SHP77 (cell line): ENCODE measurements at places on chromosomes 3 and 15.

- peak; percentile 45 for DNase-seq
Measured at GRCh38 chr3:159766563-159767185, 222.0 kb upstream of the IL12A start.

DNA sequence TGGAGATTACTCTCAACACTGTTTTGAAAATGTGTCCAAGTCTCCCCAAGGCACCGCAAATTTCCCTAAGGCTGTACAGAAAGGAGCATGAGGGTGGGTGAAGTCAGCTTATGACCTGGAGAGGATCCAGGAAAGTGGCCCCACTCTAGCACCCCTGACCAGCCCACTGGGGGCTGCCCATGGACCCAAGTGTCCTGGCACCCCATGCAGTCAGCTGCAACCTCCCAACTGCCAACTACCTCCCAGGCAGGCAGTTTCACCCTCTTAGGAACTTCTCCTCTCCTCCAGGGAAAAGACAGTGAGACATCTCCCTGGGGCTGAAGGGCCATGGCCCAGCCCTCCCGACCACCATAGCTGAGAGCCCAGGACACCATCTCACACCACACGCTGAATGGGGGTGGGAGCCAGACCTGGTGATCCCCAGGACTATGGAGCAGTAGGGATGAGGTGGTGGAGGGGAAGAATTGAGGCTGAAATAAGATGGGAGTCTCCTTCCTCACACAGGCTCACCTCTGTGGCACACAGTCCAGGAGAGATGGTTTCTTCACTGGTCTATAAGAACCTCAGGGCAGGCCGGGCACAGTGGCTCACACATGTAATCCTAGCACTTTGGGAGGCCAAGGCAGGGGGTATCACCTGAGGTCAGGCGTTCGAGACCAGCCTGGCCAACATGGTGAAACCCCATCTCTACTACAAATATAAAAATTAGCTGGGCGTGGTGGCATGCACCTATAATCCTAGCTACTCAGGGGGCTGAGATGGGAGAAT lies 104.4 kb downstream of the DAPK2 start:
- DNase-seq, result no peak

- no peak for DNase-seq
Measured at GRCh38 chr3:44557074-44557473, 2.1 kb downstream of the ZKSCAN7 start.

- DNase-seq, result no peak
Measured at GRCh38 chr3:123290107-123290930, 88.6 kb downstream of the SEC22A start.
